Stimulated activated CD4-positive, alpha-beta T cell treated with anti-CD3 and anti-CD28 coated beads, Interleukin-15, amount 100 ng/mL, for 1 hour (primary cell): ENCODE measurements at places on chromosomes 4 and X.

DNA sequence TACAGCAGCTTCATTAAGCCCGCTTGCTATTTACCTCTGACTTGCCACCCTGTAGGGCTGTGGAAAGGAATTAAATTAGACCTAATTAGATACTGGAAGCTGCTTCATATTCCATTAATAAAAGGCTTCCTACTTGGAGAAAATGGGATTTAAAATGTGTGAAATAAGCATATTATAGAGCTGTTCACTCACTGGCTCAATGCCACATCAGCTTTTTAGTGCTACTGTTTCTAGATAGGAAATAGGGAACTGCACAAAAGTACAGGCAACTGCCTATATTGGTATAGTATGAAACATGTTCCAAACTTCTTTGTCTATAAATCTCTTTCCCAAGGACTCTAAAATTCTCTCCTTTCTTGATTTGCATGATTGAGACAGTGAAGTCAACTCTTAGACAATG, 407.9 kb upstream of the AADAT start:
- no peak for DNase-seq

DNA sequence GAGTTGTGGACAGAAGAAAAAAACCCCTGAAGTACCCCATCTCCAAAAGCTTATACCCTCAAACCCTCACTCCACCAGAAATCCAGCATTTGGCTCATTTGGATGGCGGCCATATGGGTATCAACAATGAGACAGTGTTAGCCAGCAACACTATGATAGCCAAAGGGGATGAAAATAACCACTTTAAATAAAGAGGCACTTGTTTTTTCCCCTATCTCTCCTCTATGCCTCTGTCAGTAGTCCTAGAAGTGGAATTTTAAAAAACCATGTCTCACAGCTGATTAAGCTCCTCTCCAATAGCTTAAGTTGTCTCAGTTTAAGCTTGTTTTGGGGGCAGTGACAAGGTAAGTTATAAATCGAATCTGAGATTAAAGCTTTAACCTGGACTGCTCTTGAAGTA, 124.0 kb downstream of the MOSPD2 start:
- no peak for DNase-seq

- peak; percentile 6 for DNase-seq
Measured at GRCh38 chr4:152696764-152697261, 17.0 kb upstream of the TMEM154 start.

GRCh38 chr4:70863099-70863790, 23.6 kb upstream of the GRSF1 start:
- no peak for DNase-seq

- no peak for DNase-seq
Measured at GRCh38 chr4:22434895-22435294, 81.0 kb downstream of the ADGRA3 start.

DNA sequence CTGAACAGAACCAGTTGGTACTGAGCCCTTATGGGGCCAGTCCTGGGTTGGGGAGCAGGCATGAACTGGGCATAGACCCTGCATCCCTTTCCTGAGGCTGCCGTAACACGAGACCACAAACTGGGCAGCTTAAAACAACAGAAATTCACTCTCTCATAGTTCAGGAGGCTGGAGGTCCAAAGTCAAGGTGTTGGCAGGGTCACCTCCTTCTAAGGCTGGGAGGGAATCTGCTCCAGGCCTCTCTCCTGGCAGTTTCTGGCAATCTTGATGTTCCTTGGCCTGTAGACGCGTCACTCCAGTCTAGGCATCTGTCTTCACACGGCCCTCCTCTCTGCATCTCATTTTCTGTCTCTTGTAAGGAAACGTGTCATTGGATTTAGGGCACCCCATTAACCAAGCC, 19.8 kb upstream of the SORCS2 start:
- DNase-seq: no peak

DNA sequence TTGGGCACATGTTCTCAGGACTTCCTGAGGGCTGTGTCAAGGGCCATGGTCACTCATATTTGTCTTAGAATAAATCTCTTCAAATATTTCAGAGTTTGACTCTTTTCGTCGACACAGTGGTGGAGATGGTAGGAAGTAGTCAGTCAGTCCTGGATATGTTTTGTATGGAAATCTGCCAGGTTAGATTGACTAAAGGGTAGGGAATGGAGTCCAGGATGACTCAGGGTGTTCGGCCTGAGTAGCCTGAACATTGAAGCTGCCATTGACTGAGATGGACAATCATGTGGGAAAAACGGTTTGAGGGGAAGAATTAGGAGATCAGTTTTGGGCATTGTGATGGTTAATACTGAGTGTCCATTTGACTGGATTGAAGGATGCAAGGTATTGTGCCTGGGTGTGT, 177.1 kb upstream of the CENPE start:
- no peak for DNase-seq

DNA sequence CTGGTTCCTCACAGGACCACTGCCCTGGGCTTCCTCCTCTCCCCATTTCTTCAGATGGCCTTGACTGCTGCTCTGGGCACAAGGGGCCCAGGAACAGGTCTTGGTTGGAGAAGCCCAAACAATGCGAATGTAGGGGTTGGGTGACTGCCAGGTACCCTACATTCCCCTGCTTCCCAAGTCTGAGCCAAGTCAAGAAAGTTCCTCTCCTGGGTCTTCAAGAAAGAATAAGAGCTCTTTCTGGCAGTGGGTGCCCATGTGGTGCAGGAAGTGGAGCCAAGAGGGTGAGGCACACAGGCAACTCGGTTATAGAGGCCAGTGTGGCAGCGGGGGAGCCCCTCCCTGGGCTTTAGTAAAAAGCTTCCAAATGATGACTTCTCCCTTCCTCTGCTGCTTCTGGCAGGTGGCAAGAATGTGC, 2.7 kb downstream of the SLC34A2 start:
- no peak for DNase-seq

GRCh38 chr4:6405397-6405706, 67.1 kb downstream of the PPP2R2C start:
- no peak for DNase-seq

GRCh38 chr4:139501927-139502899, 48.3 kb downstream of the RAB33B start:
- DNase-seq: no peak

DNA sequence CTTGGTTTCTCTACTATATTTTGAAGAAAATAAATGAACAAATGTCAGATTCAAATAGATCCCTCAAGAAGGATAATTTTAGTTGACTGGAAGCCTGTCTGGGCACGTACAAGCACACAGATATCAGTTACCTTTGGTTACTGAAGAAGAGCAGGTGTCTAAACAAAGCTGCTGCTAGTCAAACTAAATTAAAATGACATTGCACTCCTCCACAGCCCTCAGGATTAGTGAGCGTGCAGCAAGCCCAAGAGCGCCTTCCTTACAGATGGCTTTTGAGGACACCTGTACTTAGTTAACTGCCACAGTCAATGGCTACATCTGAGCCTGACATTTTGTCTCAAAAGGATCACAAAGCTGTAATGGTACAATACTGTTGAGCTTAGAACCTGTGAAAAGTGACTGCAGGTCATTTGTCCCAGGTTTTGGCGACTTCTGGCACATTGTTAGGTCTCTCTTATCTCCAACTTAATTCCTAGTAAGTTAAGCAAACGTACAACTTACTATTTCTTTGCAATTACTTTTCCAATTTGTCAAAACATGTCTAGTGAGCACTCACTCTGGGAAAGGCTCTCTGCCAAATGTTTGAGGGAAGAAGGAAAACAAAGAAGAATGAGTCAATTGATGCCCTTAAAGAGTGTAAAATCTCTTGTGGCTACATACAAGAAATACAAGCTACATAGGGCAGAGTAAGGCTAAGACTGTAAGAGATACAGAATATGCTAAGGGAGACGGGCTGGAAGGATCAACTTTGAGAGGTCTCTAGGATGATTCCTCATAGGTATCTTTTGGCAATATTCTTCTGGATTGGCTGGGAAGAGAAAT, 25.6 kb upstream of the DAPP1 start:
- DNase-seq: no peak

- peak; percentile 14 for DNase-seq
Measured at GRCh38 chrX:54357414-54358377, at the start of gene WNK3. Gene WNK3 (minus strand): TSS chrX:54358046.

GRCh38 chrX:134692990-134693389, 34.7 kb upstream of the PLAC1 start:
- no peak for DNase-seq

- no peak for DNase-seq
Measured at GRCh38 chrX:72050011-72050410, 81.7 kb downstream of the RTL5 start.

DNA sequence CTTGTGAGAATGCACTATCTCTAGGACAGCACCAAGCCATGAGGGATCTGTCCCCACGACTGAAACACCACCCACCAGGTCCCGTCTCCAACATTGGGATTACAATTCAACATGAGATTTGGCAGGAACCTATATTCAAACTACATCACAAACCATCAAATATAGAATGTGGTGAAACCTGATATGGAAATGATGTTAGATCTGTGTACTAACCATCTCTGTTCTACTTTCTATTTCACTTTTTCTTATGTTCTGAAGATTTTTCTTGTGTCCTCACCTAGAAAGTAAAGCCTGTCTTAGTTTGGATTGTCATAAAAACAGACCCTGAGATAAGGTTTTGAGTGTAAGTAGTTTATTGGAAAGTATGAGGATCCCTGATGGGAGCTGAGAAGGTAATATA, 37.8 kb upstream of the TACR3 start:
- no peak for DNase-seq

DNA sequence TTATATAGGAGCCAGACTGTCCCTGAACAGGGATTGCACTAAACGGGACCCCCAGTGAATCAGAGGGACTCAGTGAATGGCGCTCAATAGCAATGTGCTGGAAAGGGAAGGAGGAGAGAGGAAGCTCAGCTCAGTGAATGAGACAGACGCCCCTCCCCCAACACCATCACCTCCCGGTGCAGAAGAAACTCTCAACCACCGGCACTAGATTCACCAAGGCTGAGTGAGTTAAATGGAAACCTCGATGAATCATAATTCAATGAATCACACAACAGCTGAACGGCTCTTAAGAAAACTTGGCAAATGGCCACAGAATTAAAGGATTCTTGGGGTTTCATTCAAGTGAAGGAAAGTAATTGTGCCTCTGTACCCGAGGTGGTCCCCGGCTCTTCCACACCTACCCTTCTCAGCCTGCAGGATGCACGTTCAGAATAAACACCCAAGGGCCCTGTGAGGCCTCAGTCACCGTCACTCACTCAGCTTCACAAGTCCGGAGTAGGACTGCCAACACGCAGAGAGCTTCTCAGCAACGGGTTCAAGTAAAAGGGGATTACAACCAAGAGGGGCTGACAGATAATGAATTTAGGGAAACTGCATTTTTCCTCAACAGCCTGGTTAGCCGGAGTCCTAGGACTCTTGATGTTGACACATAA, 29.3 kb downstream of the CRMP1 start:
- peak; percentile 4 for DNase-seq

DNA sequence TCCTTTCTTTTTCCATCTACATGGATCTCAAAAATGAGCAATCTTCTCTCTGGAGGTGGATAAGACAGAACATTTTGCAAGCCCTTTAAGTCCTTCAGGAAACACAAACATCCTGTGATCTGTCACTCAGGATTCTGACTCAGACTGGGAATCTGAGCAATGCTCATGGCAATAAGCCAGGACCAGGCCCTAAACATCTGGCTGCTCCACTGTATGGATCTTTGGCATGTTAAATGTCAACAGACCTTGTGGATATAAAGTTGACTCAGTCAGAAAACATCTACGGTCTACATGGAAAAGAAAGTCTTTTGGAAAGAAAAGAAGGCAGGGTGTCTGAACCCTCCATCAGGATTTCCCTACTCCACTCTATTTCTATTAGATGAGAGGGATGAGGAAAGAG, 17.8 kb upstream of the CHIC2 start:
- no peak for DNase-seq

- no peak for DNase-seq
Measured at GRCh38 chr4:156422576-156422975, 468.9 kb upstream of the CTSO start.

GRCh38 chr4:174317531-174317930, 33.8 kb downstream of the CEP44 start:
- no peak for DNase-seq
